Activated naive CD4-positive, alpha-beta T cell treated with anti-CD3 and anti-CD28 coated beads for 36 hours (primary cell): ENCODE measurements at places on chromosomes 16 and 17. TPM values are rescaled to one million over a fixed set of nuclear protein-coding genes. Genes with fewer than 3 reads are reported as not detected.

- no peaks in the 10 kb centered on the region for H3K27me3 ChIP-seq
- H3K27ac ChIP-seq = no peak overlapping the region
- DNase-seq = no peak
- no peaks in the 10 kb centered on the region for H3K4me1 ChIP-seq
- H3K36me3 ChIP-seq = no peaks in the 10 kb centered on the region
- H3K4me3 ChIP-seq = no peak overlapping the region
These were observed 8.6 kb downstream of the KRTAP29-1 start for GRCh38 chr17:41294016-41294415.

DNA sequence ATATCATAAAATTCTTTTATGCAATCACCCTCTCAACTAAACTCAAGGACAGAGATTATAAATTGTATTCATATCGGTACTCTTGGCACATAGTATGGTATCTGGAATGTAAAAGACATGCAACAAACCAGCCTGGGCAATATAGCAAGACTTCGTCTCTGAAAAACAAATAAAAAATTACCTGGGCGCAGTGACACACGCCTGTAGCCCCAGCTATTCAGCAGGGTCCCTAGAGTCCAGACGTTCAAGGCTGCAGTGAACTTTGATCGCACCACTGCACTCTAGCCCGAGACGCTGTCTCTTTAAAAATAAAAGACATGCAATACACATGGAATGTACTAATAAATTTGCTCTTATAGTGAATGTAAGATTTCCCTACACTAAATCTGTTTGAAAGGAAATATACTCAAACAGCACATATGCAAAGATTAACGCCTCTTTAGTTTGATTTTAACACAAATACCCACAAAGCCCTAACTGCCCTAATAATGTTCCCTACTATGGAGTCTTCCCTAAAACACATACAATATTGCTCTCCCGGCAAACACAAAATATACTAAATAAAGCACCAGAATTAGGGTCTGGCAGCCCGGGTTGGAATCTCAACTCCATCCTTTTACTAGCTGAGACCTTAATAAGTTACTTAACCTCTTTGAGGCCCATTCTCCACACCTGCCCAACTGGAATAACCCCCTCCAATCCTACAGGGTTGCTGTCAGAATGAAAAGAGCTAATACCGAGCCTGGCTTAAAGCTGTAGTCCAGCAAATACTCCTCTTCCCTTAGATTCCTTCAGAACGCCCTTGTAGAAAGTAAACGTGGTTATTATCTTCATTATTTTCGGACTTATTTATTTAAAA, 1.2 kb downstream of the ABCA5 start:
- peaks cover 5% of the 10 kb centered on the region for H3K36me3 ChIP-seq
- H3K4me3 ChIP-seq = peak overlapping the region; percentile 93
- no peaks in the 10 kb centered on the region for H3K27me3 ChIP-seq
- H3K27ac ChIP-seq = peak overlapping the region; percentile 84
- no peak for DNase-seq

DNA sequence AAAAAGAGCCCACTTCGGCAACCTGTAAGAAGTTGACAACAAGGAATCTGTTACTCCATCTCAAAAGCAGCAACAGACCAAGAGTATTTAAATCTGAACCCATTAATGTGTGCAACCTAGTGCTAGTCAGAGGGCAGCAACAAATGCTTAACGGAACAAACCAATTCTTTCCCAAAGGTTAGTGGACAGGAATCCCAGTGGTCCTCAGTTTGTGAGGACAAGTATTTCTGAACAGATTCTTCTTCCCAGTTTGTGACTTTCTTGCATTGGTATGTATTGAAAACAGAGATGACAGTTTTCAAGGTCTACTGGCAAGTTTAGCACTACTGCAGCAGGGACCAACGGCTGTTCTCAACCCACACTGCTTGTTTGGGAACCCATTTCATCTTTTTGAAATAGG, 2.9 kb downstream of the RPL26 start:
- no peak overlapping the region for H3K27ac ChIP-seq
- peak overlapping the region; percentile 99 for H3K4me3 ChIP-seq
- peaks cover 62% of the 10 kb centered on the region for H3K36me3 ChIP-seq
- H3K27me3 ChIP-seq = no peaks in the 10 kb centered on the region
- H3K4me1 ChIP-seq = peaks cover 77% of the 10 kb centered on the region
- no peak for DNase-seq

DNA sequence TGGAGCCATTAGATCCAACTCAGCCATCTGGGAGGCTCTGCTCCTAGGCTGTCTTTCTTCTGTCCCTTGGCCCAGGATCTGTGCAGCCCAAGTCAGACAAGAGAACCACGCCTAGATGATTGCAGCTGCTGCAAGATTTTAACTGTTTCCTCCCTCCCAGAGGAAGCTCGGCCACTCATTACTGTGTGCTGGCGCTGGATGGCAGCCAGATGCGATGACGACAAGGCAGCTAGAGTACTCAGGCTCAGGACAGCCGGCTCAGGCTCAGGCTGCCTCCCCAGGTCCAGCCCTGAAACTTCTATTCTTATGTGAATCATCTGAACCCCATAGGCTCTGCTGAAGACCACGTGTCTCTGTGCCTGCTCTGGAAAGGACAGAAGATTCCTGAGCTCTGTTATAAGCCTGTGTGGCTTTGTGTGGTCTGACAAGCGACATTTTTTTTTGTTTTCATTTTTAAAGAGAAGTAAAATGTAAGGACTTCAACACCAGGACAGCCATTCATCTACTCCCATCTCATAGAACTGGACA, 32.1 kb upstream of the FBXW10B start:
- no peak overlapping the region for H3K4me3 ChIP-seq
- peak; percentile 64 for DNase-seq
- peaks cover 4% of the 10 kb centered on the region for H3K36me3 ChIP-seq
- H3K27ac ChIP-seq = no peak overlapping the region
- H3K27me3 ChIP-seq = no peaks in the 10 kb centered on the region

- H3K4me3 ChIP-seq = no peak overlapping the region
- DNase-seq = no peak
- no peak overlapping the region for H3K27ac ChIP-seq
- peaks cover 44% of the 10 kb centered on the region for H3K36me3 ChIP-seq
- H3K27me3 ChIP-seq = no peaks in the 10 kb centered on the region
These were observed 110.3 kb upstream of the CHMP6 start for GRCh38 chr17:80881306-80881705.

- no peak for DNase-seq
- no peak overlapping the region for H3K4me3 ChIP-seq
- H3K36me3 ChIP-seq = peaks cover 7% of the 10 kb centered on the region
These were observed 15.1 kb downstream of the SLC5A10 start for GRCh38 chr17:18966831-18967624.

- H3K4me3 ChIP-seq = no peak overlapping the region
- H3K27me3 ChIP-seq = no peaks in the 10 kb centered on the region
- peaks cover 40% of the 10 kb centered on the region for H3K36me3 ChIP-seq
These were observed 23.1 kb downstream of the ACLY start for GRCh38 chr17:41895617-41896016.

The CDH3 gene
- total RNA-seq = 23.3 TPM

The FAM117A gene
- total RNA-seq = 17.7 TPM

The CFAP97D1 gene
- not detected for total RNA-seq
